ENCODE measurements at places on chromosomes 13 and 19. TPM values are rescaled to one million over a fixed set of nuclear protein-coding genes. Genes with fewer than 3 reads are reported as not detected.

U2AF1L4 gene
- 5.6 TPM for total RNA-seq

LILRB1 gene
- total RNA-seq = 0.10 TPM

PRODH2 gene
- total RNA-seq = not detected

MAG gene
- 0.68 TPM for total RNA-seq

C1QTNF9B gene
- not detected for total RNA-seq

CYP4F12 gene
- total RNA-seq = not detected

ZNF468 gene
- total RNA-seq = 19.4 TPM

ZNF578 gene
- total RNA-seq = 3.5 TPM

B3GNT8 gene
- 5.5 TPM for total RNA-seq

KIR3DL2 gene
- not detected for total RNA-seq

SIGLECL1 gene
- total RNA-seq = not detected

CD37 gene
- total RNA-seq = not detected

PLIN4 gene
- 0.12 TPM for total RNA-seq

SULT2A1 gene
- total RNA-seq = not detected

SLC7A9 gene
- total RNA-seq = not detected

KANK3 gene
- total RNA-seq = 120 TPM

ZNF835 gene
- total RNA-seq = 0.18 TPM

C13orf46 gene
- total RNA-seq = 2.5 TPM

PROZ gene
- not detected for total RNA-seq

LRRC63 gene
- 0.06 TPM for total RNA-seq

GJB6 gene
- total RNA-seq = not detected

ZNF536 gene
- not detected for total RNA-seq

ATF5 gene
- total RNA-seq = 24.4 TPM
